ENCODE measurements at places on chromosomes 6 and 20.

DNA sequence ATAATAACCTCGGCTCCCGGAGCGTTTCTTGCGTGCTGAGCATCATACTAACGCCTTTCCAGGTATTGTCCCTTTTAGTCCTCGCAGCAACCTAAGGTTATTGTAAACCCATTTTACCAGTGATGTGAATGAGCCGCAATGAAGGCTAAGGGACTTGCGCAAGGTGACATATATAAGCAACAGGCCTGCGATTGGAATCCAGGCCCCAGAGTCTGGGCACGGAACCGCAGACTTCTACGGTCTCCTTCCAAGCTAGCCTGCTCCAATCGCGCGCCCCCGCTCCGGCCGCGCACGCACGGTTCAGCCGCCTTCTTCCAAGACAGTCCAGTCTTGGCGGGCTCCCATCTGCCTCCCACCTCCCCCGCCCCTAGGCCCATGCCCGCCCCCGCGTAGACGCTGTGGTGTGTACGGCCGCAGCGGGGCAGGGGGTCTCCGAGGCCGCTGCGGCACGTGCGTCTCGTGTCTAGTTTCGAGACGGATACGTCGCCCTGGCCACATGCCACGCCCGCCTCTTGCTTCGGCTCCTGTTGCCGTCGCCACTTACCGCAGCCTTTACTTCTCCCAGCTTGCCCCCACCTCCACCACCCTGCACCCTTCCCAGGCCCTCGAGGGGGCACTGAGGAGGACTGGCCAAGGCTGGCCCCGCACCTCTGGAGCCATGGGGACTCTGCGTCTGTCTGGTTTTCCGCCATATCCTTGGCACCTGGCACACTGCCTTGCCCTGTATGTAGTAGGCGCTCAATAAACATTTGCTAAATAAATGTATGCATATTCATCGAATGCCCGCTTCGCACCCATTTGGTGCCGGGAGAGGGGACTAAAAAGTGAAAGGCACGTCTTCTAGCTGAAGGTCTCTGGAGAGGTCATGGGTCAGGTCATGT, 855 bp upstream of the GFOD1 start:
- no peak for DNase-seq

DNA sequence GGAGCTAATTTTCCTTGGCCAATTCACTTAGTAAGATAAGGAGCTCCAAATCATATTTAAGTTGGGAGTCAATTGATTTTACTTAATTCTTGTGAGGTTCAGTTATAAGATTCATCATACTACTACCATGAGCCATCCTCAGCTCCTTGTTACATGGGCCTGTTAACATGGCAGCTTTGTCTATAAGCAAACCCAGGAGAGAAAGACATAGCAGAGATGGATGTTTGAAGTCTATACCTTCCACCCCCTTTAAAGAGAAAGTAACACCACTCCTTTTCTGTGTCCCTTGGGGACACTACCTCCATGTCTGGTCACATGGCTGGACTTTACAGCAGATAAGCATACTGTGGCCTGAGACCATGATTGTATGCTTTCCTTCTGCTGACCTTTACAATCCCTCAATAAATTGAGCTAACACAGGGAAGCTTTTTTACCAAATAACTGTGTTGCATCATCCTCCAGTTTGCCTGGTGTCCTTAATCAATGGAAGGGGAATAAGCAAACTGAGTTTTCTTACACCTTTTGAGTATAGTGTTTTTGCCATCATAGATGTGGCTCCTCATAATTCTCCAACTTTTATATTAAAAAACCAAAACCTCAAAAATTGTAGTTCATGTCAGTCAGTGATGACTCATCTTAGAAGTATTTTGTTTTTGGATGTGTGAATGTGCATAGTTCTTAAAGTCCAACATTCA, 9.8 kb upstream of the ZNFX1 start:
- DNase-seq: no peak

- DNase-seq: no peak
Measured at GRCh38 chr6:150352321-150353296, 16.2 kb upstream of the IYD start.

DNA sequence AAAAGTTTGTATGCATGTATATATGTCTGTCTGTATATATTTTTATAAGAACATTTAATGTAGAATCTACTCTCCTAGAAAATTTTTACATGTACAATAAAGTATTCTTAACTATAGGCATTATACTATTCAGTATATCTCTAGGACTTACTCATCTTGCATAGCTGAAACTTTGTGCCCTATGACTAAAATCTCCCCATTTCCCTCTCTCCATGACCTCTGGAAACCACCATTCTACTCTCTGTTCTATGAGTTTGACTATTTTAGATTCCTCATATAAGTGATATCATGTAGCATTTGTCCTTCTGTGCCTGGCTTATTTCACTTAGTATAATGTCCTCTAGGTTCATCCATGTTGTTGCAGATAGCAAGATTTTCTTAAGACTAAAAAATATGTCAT, 205.1 kb upstream of the SMLR1 start:
- DNase-seq: no peak

DNA sequence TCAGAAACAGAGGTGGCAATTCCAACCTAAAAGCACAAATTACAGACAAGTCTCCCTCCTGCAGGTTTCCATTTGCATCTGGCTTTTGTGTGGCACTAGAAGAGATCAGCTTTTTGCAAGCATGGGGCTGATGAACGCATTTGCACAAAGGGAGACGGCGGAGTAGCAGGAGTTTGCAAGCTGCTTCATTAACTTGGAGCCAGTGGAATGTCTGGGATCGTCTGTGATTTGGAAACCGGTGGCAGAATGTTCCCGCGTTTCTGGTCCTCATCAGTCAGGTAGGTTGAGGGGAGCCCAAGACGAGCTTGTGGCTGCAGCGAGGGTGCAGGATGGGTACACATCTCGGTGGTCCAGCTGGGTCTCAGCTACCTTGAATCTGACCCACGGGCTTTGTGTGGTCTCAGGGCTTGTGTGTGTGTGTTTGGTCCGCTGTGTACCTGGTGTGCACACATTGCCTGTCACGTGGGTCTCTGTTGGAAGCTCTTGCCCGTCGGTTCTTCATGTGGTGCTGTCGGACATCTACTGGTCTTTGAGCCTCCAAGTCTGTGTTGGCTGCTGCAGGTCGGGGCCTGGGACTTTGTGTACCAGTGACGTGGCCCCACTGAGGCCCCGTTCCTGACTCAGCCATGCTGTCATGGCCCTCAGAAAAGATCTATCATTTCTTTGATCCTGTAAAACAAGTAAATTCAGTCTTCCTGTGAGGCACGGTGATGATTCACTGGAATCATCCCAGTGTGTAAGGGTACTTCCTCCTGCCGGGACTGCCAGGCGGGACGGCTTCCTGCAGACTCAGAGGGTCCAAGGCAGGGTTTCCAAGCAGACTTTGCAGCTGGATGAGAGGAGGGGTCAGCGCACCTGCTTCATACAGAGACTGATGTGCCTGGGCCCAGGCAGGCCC, 12.4 kb upstream of the MYT1 start:
- no peak for DNase-seq

- DNase-seq: no peak
Measured at GRCh38 chr6:29995340-29995777, 53.0 kb downstream of the HLA-A start.

- no peak for DNase-seq
Measured at GRCh38 chr6:128039543-128039942, 138.7 kb upstream of the THEMIS start.

DNA sequence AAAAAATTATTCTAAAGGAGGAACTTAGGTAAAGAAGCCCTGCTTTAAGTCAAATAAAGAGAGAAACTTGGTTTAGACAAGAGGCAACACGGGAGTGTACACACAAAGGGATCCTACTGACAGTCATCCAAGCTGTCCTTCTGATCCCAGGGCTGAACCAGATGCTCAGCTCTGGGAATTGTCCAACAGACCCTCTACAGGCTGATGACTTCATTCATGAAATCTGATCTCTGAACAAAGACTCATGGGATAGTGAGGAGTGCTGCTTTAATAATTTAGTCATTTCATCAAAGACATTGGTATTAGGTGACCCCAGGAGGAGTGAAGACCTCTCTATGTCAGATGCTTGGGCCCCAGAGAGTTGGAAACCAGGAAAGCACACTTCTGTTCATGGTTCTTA, 65.6 kb upstream of the ARMH2 start:
- DNase-seq: no peak
